ENCODE measurements at places on chromosomes 3 and 15.

- DNase-seq: no peak
Measured at GRCh38 chr15:33871980-33872379, 96.3 kb upstream of the CHRM5 start.

- no peak for DNase-seq
Measured at GRCh38 chr15:60386615-60387014, 11.2 kb downstream of the ANXA2 start.

GRCh38 chr15:23734862-23735261, 47.8 kb upstream of the NDN start:
- no peak for DNase-seq

DNA sequence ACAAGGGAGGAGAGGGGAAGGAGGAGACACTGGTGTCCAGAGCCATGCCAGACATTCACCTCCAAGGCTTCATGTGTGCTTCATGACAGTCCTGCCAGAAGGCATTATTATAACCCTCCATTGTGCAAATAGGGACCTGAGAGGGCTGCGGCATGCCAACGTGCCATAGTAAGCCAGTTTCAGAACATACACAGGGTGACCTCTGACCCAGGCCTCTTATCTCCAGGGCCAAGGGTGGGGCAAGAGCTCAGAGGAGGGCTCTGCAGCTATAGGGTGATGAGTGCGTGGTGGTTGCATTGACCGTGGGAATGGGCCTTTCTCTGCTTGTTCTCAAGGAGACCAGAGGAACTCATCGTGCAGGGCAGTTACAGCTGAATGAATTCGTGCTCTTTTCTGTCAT, 9.7 kb upstream of the ACSBG1 start:
- no peak for DNase-seq

DNA sequence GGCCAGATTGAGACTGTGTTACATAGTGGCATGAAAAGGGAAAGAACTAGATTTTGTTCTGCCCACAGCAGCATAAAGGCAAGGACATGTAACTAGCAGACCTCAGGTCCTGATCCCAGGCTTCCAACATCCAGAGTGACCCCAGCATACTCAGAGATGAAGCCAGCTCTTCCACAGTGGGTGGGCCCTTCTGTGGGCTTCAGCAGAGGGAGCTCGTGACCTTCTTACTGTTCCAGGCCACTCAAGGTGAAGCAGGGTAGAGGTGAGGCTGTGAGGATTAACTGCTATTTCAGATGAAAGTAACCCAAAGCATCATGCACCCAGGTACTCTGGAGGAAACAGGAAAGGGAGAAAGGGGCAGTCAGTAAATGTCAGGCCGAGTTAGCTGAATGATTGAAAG, 905 bp upstream of the SLC24A1 start:
- DNase-seq: no peak

GRCh38 chr3:15542614-15543013, 21.1 kb upstream of the COLQ start:
- peak; percentile 5 for DNase-seq

DNA sequence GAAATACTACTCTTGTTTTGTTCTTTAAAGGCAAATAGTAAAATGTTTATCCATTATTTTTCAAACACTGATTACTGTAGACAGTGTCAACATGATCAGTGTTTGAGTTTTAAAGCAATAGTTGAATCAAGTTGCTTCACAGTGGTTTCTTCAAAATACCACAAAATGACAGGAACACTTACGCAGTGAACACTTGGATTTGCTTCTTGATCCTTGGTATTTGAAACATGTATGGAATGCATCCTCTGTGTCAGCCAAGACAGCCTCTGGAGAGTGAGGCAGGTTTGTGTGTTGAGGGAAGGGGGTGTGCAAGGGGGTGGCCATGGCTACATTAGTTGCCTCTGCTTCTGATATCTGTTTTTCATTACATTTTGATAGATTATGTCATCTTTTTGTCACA, 413.0 kb downstream of the RBMS3 start:
- DNase-seq: peak; percentile 89

DNA sequence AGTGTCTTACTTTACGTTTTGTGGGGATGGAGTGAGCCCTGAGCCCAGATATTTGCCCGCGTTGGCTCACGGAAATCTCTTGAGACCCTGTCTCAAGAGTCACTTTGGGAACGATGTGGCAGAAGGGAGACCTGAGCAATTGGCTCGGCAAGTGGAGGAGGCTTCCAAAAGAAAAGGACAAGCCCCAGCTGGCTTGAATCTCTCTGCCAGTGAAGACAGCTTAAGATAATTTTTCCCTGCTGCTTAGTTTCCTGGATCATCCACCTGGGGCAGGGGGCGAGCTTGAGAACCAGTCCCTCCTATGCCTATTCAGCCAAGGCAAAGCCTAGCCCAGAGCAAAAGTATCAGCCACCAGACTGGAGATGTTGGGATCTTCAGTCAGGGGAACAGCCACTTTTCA, 708 bp downstream of the SEC22A start:
- DNase-seq: no peak

DNA sequence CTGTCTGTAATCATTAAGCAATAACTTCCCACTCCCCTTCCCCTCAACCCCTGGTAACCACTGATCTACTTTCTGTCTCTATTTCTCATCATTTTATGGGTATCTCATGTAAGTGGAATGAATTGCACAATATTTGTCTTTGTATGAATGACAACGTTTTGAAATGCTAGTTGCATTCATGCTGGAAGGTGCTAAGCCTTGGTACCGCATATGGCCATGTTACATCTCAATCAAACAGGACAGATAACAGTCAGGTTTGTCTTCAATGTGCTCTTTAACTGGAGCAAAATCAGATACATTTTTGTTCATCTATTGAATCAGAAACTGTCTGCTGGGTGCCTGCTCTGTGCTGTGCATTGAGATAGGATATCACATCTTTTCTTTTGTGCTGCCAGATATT, 134.2 kb downstream of the AGBL1 start:
- DNase-seq: no peak

GRCh38 chr3:126851382-126851781, 131.5 kb upstream of the PLXNA1 start:
- no peak for DNase-seq

- no peak for DNase-seq
Measured at GRCh38 chr3:38555149-38555840, 59.2 kb downstream of the EXOG start.

GRCh38 chr3:168976969-168977368, 686.5 kb downstream of the MECOM start:
- DNase-seq: no peak

GRCh38 chr3:137988152-137988551, 21.8 kb upstream of the CLDN18 start:
- DNase-seq: no peak

- DNase-seq: no peak
Measured at GRCh38 chr3:100696161-100696560, 13.1 kb upstream of the TFG start.

DNA sequence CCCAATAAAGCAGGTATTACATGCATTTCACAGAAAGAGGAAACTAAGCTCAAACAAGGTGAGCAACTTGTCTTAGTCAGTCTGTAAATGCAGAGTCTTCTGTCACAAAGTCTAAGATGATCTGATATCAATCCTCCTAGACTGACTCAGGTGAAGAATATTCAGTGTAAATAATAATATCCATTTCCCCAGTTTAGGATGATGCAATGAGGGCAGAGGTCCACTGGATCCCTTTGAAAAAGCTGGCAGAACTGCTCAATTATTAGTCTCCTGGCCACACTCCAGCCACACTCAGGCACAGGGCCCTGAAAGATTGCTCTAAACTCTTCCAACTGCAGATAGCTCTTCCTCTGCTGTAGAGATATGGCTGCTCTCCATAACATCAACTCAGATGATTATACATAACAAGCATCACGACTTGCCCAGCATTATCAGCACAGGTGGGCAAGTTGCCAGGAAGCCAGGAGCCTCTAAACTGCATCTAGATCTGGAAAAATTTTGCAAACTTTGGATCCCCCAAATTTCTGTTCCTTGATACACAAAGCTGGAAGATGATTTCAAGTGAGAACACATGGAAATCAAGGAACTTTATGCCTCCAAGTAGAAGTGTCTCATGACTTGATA, 129.8 kb upstream of the CPNE4 start:
- no peak for DNase-seq

- DNase-seq: no peak
Measured at GRCh38 chr15:52652286-52652685, 26.9 kb downstream of the ATOSA start.

DNA sequence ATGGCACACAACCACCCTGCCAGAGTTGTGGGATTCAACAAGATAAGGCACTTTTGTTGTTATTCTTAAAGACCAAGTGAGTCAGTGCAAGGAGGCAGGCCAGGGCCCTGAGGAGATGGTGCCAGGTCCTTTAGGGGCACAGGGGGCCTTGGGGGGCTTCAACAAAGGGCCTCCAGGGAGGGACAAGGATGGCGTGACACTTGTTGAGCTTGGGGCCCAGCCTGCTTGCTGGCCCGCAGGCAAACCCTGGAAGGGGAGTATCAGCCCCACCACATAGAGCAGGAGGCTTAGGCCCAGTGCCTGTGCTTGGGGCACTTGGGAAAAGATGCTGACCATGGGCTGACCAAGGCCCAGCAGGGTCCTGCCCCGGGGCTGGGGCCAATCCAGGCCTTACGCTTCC, 5.5 kb downstream of the IQSEC1 start:
- DNase-seq: no peak

- DNase-seq: no peak
Measured at GRCh38 chr3:32428092-32429068, 36.7 kb downstream of the CMTM7 start.

DNA sequence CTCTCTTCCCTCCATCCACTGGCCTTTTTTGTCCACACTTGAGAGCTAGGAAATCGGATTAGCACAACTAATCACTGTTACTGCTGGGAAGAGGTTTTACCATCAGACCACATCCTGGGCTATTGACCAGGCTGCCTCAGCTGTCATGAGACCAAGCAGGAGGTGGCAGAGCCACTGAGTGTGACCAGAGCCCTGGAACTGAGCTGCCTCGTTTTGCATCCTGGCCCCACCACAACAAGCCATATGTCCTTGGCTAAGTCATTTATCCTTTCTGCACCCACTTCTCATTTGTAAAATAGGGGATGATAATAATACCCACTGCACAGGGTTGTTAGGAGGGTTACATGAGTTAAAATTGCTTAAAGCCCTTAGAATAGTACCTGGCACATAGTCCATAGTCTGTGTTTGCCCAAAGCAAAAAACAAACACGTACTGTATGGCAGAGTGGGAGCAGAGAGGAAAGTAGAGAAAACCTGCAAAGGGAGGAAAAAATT, 34.1 kb downstream of the TMEM158 start:
- DNase-seq: no peak

GRCh38 chr15:67550522-67550921, 8.0 kb downstream of the MAP2K5 start:
- no peak for DNase-seq

DNA sequence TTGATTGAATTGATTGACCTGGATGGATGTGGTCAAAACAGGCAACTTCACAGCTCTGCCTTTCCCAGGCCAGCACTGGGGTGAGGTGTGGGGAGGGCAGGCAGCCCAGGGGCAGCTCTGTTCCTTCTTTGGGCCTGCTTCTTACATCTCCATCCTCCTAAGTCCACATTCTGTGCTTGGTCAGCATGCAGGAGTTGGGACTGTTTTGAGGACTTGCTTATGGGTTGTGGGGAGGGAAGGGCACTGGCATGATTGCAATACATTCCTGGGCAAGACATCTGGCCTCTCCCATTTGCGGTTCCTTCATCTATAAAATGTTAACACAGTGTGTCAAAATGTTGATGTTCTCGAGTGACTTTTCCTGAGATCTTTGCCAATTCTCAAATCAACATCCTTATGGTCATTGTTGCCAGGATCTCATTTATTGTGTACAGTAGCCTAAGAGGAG, 84.1 kb downstream of the ST6GAL1 start:
- peak; percentile 49 for DNase-seq

GRCh38 chr3:38634111-38634510, 15.4 kb downstream of the SCN5A start:
- DNase-seq: no peak

- DNase-seq: no peak
Measured at GRCh38 chr3:46609212-46609721, 3.1 kb upstream of the FAM240A start.

DNA sequence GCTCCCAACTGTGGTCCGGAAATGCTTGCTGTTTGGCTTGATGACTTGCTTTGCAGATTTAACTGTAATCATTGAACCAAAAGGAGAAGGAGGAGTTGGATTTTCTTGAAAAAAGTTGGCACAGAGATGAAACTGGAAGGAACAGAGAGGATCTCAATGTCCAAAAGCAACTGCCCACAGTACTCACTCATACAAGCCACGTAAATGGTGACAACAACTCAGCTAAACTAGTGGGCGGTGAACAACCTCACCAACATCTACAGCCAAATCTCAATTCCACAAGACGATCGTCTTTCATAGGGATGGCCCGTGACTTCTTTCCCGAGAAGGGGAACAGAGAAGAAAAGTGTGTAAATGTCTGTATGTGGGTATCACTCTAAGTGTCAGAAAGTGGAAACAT, 48.1 kb downstream of the MYO5C start:
- DNase-seq: no peak

DNA sequence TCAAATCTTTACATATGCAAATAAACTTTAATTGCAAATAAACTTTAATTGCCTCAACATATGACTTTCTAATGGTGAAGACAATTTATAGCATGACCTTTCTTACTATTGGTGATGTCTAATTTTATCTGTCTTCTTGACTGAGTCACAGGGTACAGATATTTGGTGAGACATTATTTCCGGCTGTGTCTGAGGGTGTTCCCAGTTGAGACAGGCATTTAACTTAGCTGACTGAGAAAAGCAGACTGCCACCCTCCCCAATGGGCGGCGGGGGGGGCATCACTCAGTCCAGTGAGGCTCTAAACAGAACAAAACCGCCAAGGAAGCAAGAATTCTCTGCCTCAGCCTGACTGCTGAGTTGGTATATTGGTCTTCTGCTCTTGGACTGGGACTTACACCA, 160.0 kb downstream of the TBL1XR1 start:
- no peak for DNase-seq

DNA sequence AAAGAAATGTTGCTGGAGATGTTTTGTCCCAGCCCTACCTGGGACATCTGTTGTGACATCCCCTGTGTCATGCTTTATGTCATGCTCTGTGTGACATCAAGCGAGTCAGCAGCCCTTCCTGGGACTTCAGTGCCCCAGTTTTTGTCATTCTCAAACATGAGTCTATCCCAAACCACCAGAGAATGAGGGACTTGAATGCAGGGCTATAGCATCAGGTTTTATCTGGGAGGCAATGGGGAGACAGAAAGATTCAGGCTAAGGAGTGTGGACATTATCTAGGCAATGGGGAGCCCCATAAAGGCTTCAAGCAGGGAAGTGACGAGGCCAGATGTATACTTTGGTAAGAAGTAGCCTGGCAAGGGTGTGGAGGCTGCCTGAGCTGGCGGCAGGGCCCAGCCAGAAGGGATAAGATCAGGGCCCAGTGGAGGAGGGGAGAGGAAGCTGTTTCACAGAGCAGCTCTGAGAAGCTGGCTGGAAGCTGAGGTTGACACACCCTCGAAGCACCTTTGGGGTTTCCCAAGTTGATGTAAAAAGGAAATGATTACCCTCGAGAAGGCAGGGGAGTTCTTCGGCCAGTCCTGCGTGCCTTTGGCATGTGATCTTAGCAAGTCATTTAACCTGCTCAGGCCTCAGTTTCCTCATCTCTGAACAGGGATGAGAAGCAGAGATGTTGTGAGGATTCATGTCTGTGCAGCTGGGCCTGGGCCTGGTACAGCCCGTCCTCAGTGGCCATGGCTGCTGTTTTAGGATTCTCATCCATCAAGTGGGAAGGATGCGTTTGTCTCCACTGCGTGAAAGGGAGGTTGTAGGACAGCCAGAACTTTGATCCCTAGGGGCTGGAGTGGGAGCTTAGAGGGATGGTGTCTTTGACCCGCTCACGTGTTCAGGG, 34.3 kb downstream of the IRAK2 start:
- no peak for DNase-seq

GRCh38 chr3:58251631-58252035, 14.0 kb downstream of the ABHD6 start:
- DNase-seq: no peak

Measured in pulmonary artery endothelial cell (primary cell).